Foreskin melanocyte (primary cell): ENCODE measurements at places on chromosomes 4 and X.

DNA sequence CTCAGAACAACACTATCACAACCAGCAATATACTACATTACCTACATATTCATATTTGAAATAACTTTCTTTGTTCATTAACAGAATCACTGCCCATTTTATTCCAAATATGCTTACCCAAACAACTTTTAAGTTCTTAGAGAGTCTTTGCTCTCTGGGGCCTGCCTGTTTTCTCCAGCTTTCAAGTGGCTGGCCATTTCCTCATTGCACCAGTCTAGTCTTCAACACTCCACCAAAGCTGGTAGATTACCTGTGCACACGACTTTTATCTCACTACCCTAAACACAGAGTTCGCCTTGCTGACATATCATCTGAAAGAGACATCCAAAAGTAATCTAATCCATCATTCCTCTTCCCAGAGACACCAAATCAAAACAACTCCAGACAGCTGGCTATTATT, 66.2 kb downstream of the PRDM5 start:
- no peak for DNase-seq

DNA sequence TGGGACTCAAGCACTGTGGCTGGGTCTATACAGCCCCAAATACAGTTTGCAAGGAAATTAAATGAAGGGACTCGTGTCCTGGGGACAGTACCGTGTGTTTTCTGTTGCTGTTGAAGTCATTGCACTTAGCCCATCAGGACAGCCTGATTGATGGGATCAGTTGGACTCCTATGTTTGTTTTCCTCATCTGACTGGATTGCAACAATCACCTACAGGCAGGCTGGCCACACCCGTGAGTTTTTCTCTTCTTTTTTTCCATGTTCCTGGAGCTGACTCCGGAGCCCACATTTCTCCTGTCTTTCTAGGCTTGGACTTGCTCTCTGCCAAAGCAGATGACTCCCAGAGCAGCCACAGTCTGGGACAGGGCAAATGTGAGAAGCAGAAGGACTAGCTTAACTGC, 38.1 kb downstream of the RTL9 start:
- DNase-seq: no peak

DNA sequence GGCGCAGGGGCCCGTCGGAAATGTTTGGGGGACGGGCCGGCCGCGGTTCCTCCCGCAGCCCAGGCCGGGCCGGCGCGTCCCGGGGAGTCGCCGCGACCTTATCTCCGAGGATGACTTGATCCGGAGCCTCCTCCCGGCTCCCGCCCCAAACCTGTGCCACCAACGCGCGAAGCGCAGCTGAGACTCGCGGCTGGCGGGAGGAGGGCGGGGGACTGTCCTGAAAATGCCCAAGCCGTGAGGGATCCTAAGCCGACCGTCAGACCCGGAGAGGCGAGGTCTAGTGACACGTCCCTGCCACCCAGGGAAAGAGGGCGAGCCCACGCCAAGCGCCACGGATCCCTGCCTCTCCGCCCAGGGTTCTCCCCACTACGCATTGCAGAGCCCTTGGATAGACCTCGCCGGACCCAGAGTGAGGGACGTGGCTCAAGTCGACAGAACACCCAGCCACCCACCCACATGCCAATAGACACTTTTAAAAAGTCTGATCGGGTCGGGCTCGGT, 26.9 kb downstream of the UTP14A start:
- DNase-seq: no peak

DNA sequence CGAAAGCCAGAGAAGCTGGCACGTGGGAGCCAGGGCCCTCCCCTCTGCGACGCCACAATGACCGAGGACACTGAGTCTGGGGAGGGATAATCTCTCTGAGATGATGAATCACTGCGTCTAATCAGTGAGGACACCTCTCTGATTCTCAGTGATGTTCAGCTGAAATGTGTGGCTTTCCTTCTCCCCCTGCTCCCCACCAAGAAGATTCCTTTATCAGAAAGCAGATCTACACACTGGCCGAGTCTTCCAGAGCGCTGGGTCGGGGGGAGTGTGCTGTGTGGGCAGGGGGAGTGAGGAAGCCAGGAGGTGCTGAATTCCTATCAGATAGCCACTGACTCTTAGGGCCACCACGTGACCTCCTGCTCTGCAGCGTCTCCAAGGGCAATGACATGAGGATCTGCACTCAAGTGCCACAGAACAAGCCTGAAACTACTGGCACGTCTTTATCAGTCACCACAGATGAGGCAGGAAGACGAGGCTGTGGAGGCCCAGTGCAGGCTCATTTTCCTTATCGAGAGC, 89.2 kb downstream of the GATB start:
- DNase-seq: no peak

GRCh38 chr4:18214411-18215055, 193.0 kb upstream of the LCORL start:
- DNase-seq: no peak

GRCh38 chr4:110622841-110623717, at the start of gene PITX2:
Gene PITX2 (minus strand): TSS chr4:110623077. CDS start chr4:110622460, 617 bp downstream.
- peak; percentile 47 for DNase-seq

GRCh38 chrX:104618106-104618895, 52.3 kb downstream of the IL1RAPL2 start:
- DNase-seq: no peak

DNA sequence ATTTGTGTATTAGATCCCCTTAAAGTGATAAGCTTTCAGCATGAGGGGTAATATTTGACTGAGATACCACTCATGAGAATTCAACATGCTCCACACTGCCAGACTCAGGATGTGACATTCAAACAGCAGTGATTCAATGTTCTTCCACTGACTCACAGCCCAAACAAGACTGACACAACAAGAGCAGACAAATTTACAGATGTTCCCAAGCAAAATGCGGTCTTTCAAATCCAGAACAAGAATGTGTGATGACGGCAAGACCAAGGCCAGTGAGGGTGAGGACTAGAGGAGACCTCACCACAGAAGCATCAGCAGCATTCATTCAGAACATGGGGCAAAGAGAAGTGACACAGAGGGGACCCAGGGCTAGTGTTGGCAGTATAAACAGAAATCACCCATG, 99.3 kb upstream of the GRIA3 start:
- DNase-seq: no peak
